SK-N-DZ (cell line): ENCODE measurements at places on chromosomes 3 and 15.

- peak; percentile 27 for DNase-seq
Observed at GRCh38 chr3:51968883-51969678, 1.8 kb upstream of the PCBP4 start.

DNA sequence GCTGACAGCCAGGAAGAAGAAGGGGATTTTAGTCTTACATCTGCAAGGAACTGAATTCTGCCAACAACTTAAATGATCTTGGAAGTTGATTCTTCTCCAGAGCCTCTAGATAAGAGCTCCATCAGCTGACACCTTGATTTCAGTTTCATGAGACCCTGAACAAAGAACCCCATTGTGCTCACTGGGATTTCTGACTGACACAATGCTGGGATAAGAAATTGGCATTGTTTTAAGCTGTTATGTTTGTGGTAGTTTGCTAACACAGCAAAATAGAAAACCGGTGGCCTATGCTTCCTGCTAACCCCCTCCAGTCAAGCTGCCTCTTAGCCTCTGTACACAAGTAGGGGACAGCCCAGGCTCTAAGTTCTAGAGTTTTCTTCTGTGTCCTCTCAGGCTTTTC, 36.2 kb downstream of the MASP1 start:
- no peak for DNase-seq

GRCh38 chr15:70781236-70781635, 17.9 kb upstream of the UACA start:
- no peak for DNase-seq

- DNase-seq, result no peak
Observed at GRCh38 chr3:25043177-25043576, 384.9 kb upstream of the RARB start.

GRCh38 chr3:122982216-122983185, 45.1 kb downstream of the SEMA5B start:
- DNase-seq, result peak; percentile 32

DNA sequence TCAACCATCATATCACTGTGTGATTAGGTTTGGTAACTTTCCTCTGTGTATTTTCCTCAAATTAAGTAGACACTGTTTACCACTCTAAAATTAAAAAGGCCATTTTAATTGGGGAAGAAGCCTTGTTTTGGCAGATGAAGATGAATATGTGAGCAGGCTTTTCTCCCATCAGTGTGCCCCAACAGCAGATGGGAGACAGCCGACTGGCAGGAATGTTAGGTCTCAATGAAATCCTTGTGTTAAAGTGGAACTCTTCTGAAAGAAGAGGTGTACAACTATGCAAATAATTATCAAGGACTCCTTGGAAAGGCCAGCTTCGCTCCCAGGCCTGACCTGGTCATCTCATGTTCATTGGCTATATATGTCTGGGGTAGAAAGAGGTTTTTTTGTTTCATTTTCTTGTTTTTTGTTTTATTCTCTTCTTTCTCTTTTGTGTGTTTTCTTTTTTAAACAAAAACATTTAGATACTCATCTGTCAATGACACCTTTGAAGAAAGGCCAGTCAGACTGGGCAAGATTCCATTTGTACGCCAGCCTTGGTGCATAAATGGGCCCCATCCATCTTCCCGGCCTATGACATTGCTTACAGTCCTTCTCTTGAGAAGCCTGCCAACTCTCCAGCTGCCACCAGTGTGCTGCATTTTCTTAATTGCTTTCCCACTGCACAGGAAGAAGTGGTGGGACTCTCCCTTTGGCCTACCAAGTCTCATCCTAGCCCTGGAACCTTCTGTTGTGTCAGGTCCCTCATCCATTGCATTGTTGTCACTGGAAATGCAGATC, 25.8 kb downstream of the LRTM1 start:
- DNase-seq, result no peak

GRCh38 chr3:133924041-133924440, 28.4 kb upstream of the RAB6B start:
- no peak for DNase-seq

- no peak for DNase-seq
Observed at GRCh38 chr3:110774496-110775265, 296.9 kb upstream of the NECTIN3 start.

DNA sequence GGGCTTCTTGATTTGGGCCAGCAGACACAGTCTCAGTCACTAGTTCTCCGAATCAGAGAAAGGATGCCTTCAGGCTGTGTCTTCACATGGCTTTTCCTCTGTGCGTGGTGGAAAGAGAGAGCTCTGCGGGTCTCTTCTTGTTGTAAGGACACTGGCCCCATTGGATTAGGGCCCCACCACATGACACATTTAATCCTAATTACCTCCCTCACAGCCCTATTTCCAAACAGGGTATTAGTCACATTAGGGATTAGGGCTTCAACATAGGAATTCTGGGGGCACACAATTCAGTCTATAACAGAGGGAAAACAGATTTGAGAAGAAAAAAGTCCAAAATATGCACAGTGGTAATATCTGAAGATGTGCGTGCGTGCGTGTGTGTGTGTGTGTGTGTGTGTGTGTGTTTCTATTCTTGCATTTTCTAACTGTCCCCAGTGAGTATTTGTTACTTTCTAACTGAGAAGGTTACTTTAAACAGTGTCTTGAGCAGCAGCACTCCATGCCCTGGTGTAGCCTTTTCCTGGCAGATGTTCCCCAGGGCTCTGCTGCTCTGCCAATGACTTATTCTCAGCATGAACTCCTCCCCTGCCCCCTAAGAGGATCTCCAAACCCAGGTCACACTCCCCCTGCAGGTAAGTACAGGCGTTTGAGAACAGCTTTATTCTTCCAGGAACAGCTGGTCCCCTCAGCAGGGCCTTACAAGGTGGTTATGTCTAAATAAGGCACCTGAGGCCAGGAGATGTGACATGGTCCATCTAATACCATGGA, 72.9 kb downstream of the RPL39L start:
- peak; percentile 53 for DNase-seq

- DNase-seq, result no peak
Observed at GRCh38 chr15:38074029-38074428, 139.6 kb downstream of the TMCO5A start.

DNA sequence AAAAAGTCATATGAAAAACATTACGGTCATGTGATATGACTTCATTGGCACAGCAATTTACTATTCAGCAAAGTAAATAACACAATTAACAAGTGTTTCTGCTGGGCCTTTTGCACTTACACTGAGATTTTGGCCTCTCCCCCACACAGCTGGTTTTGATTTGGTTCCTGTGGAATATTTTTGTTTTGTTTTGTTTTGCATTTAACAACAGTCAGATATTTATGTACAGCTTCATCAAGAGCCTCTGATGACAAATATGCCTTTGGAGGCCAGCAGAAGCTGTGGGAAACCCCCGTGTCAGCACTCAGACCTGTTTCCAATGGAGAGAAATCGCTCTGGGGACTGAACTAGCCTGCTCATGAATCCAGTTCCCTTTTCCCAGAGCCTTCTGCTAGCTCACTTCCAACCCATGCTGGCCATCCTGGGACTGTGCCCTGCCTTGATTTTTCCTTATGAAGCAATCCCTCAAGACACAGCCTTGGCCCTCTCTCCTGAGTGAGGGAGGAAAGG, 161.9 kb downstream of the ATG7 start:
- DNase-seq, result no peak

DNA sequence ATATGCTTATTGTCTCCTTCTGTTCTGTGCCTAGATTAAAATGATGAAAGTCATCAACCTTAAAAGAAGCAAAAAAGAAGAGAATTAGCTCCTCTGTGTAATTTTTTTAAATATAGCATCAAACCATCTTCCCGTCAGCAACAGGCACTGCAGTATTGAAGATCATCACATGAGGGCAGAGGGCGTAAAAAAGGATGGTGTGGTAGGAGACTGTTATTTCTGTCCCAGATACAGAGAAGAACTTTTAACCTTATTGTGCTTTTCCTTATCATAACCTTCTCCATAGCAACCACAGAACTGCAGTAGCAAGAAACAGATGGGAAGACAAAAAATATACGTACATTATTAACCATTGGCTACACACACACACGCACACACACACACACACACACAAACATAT, 88.8 kb downstream of the IGSF11 start:
- peak; percentile 24 for DNase-seq

GRCh38 chr15:60918234-60918959, 310.7 kb downstream of the RORA start:
- DNase-seq, result no peak

- DNase-seq, result no peak
Observed at GRCh38 chr3:142270407-142270806, 45.0 kb upstream of the GK5 start.

DNA sequence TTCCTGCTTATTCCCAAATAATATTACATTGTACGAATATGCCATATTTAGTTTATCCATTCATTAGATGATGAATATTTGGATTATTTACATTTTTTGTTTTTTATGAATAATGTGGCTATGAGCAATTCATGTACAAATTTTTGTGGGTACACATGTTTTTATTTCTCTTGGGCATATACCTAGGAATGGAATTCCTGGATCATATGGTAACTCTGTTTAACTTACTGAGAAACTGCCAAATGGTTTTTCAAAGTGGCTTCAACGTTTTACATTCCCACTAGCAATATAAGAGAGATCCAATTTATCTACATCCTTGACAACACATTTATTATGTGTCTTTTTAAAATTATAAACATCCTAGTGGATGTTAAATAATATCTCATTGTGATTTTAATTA, 362.0 kb upstream of the TMCO5A start:
- no peak for DNase-seq
